Stimulated activated CD4-positive, alpha-beta T cell treated with anti-CD3 and anti-CD28 coated beads, TNF-alpha, amount 100 ng/mL, for 4 hours (primary cell): ENCODE measurements at places on chromosomes 6 and 20.

DNA sequence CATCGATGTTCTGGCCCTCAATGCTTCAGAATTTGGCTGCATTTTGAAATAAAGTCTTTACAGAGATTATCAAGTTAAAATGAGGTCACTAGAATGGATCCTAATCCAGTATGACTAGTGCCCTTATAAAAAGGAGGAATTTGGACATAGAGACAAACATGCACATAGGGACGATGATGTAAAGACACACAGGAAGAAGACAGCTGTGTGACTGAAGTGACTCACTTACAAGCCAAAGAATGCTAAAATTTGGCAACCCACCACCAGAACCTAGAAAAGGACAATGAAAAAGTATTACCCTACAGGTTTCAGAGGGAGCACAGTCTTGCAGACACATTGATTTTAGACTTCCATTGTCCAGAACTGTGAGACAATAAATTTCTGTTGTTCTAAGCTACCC is 322.8 kb upstream of the GJE1 start:
- no peak for DNase-seq

DNA sequence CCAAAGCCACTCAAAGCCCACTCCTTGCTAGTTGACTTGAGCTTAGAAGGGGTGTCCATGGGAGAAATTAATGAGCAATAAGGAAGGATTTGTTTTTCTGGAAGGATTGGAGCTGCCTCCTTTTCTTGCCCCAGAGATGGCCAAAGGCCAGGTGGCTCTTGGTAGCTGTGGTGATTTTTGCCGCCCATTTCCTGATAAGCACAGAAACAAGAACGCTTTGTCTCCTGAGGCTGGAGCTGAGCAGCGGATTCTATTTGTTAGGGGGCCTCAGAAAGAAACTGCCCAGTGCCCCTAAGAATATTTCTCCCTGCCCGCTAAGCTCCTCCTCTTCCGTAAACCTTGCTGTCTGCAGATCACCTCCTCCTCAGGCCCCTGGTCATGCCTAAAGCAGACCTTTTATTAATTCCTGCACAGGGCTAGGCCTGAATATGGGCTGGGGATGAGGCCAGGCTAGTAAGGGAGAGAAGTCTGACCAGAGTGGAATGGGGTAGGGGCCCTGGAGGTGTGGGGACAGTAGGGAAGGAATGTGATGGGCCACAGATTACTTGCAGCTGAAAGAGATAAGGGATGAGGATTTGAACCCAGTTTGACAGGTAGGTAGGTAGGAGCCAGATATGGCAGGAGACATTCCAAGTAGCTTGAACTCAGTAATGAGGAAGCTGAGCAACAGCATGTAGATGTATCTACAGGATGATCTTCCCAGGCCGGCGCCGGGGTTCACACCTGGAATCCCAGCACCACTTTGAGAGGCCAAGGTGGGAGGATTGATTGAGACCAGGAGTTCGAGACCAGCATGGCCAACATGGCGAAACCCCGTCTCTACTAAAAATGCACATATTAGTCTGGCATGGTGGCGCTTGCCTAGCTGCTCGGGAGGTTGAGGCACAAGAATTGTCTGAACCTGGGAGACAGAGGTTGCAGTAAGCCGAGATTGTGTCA is 71.2 kb upstream of the NAA20 start:
- DNase-seq: no peak

DNA sequence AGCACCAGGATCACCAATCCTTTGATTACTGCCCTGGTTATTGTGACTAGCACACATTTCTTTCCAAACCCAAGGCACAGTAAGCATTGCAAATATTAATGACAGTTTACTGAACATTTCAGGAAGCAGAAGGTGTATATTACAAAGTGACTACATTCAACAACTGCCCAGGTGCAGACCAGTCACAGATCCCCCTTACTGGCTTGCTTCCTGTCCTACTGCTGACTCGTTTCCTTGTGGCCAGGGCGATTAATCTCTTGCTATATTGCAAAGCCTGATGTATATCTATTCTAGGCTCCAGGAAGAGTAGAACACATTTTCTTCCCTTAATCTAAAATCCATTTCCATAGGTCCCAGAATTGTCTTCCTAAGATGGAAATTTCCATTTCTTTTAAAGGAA is 77.2 kb upstream of the EPHA7 start:
- no peak for DNase-seq

DNA sequence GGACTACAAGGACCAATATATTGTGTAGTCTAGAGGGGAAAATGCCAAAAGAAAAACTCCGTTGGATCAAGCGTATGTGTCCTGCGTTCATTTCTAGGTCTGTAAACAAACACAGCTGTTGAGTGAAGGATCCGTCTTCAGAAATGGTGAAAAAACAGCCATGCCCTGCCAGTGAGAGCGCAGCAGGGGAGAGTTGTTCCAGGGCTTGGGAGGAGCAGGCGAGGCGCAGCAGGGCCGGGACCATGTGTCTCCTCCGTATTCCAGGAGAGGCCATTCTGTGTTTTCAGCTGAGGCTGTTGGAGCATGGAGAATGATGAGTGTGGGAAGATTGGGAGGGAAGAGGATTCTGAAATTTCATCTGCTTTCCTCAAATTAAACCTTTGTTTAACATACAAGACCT is 38.0 kb downstream of the BMP6 start:
- DNase-seq: no peak

DNA sequence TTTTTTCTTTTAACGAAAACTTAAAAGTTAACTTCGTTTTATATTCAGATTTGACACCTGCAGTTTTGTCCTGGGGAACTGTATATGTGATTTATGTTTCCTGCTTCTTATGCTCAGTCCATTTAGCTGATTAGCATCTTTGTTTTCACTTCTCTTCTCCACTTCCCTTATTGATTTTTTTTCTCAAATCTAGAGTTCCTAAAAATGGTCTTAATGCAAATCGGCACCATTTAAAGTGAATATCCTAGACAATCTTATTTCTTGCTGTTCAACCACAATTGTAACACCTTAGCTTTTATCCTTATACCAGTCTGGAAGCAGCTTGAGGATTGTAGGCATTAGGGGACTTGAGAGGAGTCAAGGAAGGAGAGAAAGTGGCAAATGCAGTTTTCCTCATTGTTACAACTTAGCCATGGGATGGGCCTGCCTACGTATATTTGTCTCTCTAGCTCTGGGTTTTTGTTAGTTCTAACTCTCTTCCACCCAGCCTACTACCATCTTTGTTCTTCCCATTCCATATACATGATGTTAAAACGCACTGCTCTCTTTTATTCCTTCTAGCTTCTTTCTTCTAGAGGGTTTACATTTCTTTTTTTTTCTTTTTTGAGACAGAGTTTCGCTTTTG is 8.5 kb downstream of the QRSL1 start:
- no peak for DNase-seq

DNA sequence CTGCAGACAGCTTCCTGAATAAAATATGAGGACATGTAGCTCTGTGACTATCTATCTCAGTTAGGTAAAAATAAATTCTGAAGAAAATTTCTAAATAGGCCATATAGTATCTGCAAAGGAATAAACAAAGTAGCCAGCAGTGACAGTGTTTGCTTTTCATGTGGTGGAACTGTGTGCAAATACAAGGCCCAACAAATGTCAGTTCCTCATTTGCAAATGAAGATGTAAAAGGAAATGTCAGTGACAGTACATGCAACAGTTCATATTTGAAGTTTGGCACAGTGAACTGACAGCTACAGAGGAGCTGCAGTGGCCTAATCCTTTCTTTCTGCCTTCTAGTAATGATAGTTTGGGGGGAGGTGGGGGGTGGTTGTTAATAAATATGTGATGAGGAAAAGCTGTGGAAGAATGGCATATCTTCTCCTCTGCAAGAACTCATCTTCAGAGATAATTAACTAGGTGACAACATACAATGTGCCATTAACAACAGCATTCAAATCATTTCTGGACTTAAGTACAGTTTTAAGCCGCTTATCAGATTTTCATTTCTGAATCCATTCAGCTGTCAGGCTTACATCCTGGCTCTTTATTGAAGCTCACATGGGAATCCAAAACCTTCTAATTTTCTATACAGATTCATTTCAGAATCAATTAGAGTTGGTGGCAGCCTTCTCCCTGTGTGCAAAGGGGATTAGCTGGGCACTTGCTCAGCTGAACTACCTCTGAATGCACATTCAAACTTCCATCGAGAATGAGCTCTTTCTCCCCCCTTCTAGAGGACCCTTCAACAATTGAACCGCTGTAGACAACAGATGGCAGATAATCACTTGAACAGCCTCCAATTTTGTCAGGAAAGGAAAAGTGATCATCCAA is 1059.0 kb upstream of the EPHA7 start:
- DNase-seq: no peak

DNA sequence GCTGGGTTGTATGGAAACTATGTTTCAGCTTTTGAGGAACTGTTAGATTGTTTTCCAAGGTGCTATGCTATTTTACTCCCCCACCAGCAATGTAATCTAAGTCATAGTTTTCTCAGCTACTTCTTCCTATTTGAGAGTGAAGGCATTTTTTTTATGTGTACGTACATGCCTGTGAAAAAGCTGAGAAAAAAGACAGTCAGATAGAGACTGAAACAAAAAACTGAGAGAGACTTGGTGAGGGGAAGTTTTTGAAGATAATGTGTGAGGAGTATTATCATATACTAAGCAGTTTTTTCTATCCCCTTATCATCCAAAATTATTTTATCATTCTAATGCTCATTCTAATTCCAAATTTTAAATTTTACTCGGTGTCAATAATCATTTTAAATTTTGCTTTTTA is 780.0 kb downstream of the BCKDHB start:
- DNase-seq: no peak

DNA sequence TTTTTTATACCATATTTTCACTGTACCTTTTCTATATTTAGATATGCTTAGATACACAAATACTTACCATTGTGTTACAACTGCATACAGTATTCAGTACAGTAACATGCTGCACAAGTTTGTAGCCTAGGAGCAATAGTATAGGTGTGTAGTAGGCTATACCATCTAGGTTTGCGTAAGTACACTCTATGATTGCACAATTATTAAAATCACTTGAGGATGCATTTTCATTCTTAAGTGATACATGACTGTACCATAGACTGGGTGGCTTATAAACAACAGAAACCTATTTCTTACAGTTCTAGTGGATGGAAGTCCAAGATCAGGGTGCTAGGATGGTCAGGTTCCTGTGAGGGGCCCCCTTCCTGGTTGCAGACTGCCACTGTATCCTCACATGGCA is 234.1 kb downstream of the SLC35F1 start:
- no peak for DNase-seq

GRCh38 chr6:29749308-29749662 is 26.1 kb downstream of the HLA-F start:
- no peak for DNase-seq

GRCh38 chr6:135227349-135227748 is 46.2 kb downstream of the MYB start:
- no peak for DNase-seq
